ENCODE measurements at places on chromosomes 11 and 22.

DNA sequence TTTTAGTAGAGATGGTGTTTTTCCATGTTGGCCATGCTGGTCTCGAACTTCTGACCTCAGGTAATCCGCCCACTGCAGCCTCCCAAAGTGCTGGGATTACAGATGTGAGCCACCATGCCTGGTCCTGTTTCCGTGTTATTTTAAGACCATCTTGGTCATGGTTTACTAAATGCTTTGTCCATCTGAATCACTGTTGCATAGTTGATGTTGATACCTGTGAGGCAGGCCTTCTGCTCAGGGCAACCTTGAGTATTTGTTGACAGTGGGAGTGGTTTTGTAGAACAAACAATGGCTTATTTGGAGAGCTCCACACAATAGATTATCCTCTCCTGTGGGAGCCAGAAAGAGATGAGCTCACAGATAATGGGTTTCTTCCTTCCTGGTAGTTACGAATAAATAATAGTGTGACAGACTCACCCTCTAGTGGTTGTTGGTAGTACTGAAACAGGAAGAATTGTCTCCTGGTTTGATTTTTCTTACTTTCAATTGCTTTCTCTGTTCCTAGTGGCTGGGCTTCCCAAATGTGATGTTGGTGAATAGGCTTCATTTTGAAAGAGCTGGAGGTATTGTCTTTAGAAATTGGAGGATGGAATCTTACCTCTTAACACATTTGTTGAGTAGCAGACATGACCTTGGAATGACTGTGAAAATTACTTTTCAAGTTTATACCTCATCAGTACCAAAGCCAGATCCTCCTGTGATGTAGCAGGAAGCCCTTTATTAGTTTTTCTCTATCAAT, 39.0 kb downstream of the CTNND1 start:
- no peak for DNase-seq

- no peak for DNase-seq
These were observed 11.2 kb upstream of the TMEM184B start for GRCh38 chr22:38284042-38284402.

DNA sequence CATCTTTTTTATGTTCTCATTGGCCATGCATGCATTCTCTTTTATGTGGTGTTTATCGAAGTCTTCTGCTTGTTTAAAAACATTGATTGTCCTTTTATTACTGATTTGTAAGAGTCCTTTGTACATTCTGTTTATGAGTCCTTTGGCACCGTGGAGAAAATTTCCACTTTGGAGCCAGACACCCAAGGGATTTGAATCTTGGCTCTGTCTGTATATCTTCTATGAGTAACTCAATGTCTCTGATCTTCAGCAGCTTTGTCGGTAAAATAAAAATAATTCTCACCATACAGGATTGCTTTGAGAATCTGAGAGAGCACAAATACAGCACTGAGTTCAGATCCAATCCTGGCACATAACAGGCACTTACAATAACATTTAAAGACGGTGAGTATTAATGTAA, 12.8 kb upstream of the SORL1 start:
- no peak for DNase-seq

- peak; percentile 45 for DNase-seq
These were observed 64.5 kb downstream of the AMBRA1 start for GRCh38 chr11:46529095-46529905.

- DNase-seq: no peak
These were observed 284.2 kb upstream of the PITPNB start for GRCh38 chr22:28203286-28203685.

GRCh38 chr11:2366276-2366675, 10.8 kb upstream of the CD81 start:
- DNase-seq: no peak

- no peak for DNase-seq
These were observed 525 bp downstream of the DGCR2 start for GRCh38 chr22:19121631-19122142.

DNA sequence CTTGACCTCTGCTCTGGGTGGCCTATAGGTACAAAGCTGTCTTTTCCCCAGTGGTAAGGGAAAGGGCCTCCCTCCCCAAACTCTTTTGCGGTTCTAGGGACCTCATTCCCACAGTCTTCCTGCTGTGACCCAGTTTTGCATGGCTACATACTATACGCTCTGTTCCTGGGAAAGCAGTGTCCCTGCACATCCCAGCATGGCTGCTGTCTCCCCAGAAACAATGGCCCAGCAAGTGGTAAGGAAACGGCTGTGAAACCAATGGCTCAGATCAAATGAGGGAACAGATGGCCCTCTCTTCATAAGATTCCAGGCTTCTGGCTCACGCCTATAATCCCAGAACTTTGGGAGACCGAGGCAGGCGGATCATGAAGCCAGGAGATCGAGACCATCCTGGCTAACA, 41.1 kb downstream of the RPL27A start:
- DNase-seq: no peak

DNA sequence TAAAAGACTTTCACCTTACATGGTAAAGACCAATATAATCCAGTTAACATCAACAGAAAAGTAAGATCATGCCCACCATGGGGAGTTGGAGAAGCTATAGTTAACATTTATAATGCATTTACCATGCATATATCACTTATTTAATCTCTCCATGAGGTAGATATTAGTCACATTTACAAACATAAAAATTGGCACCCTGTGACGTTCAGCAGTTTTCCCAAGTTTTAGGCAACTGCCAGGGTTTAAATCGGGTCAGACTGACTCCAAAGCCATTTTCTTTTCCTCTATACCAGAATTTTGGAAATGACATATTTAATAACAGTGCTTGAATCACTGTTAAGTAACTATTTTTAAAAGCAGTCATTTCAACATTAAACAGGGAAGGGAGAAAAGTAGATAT, 266.3 kb downstream of the DDX10 start:
- no peak for DNase-seq

- DNase-seq: no peak
These were observed 13.0 kb upstream of the MYEOV start for GRCh38 chr11:69280994-69281393.

- no peak for DNase-seq
These were observed 29.8 kb downstream of the ZC3H12C start for GRCh38 chr11:110123003-110123402.

DNA sequence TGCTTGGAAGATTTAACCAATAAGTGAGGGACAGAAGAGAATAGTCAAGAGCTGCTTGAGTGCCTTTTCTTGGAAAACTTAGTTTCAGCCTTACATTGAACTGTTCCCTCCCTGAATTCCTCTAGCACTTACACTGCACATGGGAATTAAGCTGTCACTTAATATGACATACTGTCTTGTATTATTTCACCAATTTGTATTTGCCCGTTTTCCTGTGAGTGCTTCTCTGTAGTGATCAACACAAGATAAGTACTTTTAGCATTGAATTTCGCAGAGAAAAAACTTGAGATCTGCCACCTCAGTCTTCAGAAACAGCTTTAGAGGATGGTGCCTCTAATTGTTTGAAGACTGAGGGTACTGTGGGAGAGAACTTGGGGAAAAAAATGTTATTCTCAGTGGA, 3.7 kb downstream of the SPCS2 start:
- no peak for DNase-seq

GRCh38 chr11:102111011-102111786, 952 bp downstream of the YAP1 start:
- DNase-seq: no peak

DNA sequence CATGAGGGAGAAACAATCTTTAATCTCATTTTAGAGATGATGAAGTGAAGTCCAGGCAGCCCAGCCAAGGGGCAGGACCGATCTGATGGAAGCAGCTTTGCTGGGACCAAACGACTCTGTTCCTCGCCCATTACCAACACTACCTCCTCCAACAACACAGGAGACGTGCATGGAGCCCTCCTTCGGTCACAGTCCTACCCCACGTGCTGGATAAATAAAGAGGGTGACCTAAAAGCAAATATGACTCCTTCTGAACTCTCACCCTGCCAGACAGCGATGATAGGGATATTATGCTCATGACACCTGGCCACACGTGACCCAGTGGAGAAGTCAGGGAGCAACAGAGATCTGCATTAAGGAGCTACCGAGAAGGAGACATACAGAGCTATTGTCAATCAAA, 26.0 kb downstream of the SCGB1A1 start:
- DNase-seq: no peak

GRCh38 chr22:46067159-46068111, 82.9 kb upstream of the PPARA start:
- DNase-seq: no peak

DNA sequence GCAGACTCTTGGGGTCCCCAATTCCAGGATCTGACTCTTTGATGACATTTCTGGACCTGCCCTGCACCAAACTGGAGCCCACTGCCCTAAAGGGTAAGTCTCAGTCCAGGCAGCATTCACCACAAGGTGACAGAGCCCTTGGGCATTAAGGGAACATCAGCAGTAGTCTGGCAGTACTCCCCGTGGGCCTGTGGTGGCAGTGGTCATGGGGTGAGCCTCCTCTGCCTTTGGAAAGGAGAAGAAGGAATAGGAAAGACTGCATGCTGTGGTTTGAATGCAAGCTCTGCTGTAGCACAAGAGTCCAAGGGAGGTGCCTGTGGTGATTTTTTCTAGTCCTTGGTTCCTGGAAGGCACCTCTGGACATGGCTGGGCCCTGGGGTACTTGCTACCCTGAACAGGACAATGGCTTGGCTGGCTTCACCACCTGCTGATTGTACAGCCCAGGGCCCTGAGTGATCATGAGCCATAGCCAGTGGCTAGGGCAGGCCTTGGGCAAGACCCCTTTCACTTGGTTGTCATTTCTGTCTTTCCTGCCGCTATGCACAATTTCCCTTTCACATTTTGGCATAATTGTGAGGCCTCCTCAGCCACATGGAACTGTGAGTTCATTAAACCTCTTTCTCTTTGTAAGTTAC, 160.7 kb upstream of the GRIA4 start:
- DNase-seq: no peak

GRCh38 chr11:70080763-70081162, 2.6 kb downstream of the ANO1 start:
- no peak for DNase-seq

- no peak for DNase-seq
These were observed 12.5 kb downstream of the MUC5B start for GRCh38 chr11:1235306-1235900.

GRCh38 chr11:117441146-117441975, 113.7 kb downstream of the CEP164 start:
- DNase-seq: no peak

GRCh38 chr11:19577976-19578619, 134.5 kb upstream of the NAV2 start:
- DNase-seq: no peak

GRCh38 chr11:14902650-14903350, 10.8 kb upstream of the CYP2R1 start:
- no peak for DNase-seq

GRCh38 chr11:97905101-97905500, 1115.6 kb upstream of the CNTN5 start:
- no peak for DNase-seq

- no peak for DNase-seq
These were observed 8.3 kb downstream of the GRK3 start for GRCh38 chr22:25572708-25573171.

DNA sequence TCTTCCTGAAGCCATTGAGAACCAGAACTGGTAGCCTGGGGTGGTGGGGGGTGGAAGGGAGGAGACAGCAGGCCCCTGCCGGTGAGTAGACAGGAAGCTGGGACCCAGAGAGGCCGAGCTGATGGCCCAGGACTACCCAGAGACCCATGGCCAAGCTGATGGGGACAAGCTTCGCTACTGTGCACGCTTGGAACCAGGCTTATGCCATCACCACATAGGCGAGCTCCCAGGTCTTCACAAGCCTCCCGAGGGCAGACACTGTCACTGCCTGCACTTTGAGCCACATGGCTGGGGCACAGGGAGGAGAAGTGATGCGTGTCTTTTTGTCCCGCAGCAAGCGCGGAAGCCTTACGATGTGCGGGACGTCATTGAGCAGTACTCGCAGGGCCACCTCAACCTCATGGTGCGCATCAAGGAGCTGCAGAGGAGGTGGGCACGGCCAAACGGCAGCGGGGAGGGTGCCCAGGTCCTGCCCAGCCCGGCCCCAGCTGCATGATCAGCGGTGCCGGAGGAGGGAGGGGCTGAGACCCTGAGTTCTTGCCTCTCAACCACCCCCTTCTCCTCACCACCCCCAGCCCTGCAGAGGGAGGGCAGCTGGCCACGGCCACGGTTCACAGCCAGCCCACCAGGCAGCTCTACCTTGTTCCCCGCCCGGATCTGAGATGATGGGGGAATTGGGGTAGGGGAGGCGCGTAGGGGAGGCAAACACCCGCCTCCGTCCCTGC, 76.0 kb upstream of the KCNQ1OT1 start:
- DNase-seq: no peak

DNA sequence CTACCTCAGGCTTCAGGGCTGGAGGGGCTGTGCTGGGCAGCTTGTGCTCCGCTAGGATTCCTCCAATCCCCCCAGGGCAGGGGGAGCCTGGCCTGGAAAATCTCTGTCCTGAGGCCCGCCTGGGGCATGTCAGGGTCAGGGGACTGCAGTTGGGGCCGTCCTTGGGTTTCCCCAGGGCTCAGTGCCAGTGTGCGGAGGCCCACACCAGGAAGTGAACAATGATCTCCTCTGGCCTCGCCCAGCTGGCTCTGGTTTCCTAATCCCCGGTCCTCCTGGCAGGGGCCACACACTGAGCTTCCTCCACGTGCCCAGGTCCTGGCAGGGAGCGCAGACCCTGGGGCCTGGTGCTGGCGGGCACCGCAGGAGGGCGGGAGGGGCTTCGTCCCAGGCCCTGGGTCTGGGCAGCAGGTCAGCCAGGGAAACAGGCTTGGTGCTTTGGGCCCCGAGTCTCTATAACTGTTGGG, 1.4 kb upstream of the MUC2 start:
- no peak for DNase-seq

DNA sequence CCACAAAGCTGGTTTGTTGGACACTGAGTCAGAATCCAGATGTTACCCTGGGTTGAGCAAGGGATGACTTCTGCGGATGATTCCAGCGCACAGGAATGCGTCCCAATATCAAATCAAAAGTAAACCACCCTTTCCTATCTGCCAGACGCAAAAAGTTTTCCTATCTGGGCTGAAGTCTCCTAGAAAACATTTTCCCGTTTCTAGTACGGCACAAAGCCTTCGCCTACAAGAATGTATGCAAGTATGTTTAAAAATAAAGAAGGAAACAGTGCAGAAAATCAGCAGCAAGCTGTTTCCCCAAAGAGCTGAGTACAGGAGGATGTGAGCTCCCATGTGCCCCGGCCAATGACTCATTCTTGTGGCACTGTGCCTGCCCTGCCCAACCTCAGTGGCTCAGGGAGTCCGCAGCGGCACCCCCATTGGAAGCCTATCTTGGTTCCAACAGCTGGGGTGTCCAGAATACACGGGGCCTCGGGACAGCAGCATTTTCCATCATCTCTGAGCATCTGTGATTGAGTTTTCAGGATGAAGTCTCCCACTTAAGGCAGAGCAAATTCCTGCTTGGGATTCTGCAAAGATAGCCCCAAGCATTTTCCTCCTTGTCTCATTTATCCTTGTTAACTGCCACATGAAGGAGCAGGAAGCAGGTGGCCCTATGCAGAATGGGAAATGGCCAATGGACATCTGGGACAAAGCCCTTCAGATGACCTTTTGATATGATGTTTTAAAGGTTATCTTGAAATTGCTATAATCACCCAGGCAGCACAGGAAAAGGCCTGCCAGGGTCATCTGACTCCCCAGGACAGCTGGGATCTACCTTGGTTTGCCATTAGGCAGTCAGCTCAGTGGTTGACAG, 17.5 kb downstream of the KCNJ5 start:
- DNase-seq: no peak

- DNase-seq: no peak
These were observed 13.2 kb downstream of the CRTAM start for GRCh38 chr11:122851366-122851966.

Measured in stimulated activated CD8-positive, alpha-beta memory T cell treated with anti-CD3 and anti-CD28 coated beads, Interleukin-15, amount 100 ng/mL, for 24 hours (primary cell).